ENCODE measurements at places on chromosomes 2 and 18. TPM values are rescaled to one million over a fixed set of nuclear protein-coding genes. Genes with fewer than 3 reads are reported as not detected.

Gene TBC1D8
- total RNA-seq: 23.7 TPM

Gene PLA2R1
- total RNA-seq: 1.3 TPM

Gene GRHL1
- total RNA-seq: 4.7 TPM

GRCh38 chr2:219087361-219087760 lies 26.6 kb upstream of the IHH start:
- no peak for DNase-seq

DNA sequence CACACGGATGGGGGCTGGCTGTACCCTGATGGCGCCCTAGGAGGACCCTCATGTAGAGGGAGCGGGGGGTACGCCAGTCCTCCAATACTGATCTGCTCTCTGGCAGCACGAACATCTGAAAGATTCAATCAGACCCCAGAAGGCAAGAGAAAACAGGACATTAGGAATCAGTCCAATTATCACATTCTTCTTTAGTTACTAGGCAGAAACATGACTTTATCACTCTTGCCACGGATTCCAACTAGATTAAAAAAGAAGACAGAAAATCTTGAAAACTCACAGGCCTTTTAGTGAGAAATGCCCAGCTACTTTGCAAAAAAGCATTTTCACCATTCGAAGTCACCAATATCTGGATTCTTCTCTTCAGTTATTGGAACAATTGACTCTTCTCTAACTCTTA lies 68.4 kb downstream of the ID2 start:
- DNase-seq: no peak

- DNase-seq: no peak
Measured at GRCh38 chr18:76353046-76353445, 142.0 kb downstream of the ZNF516 start.

GRCh38 chr2:239548451-239548871 lies 147.6 kb upstream of the HDAC4 start:
- no peak for DNase-seq
